ENCODE measurements at places on chromosomes 2 and 18.

- no peak for DNase-seq
Measured at GRCh38 chr18:55245211-55245614, 286.0 kb upstream of the CCDC68 start.

DNA sequence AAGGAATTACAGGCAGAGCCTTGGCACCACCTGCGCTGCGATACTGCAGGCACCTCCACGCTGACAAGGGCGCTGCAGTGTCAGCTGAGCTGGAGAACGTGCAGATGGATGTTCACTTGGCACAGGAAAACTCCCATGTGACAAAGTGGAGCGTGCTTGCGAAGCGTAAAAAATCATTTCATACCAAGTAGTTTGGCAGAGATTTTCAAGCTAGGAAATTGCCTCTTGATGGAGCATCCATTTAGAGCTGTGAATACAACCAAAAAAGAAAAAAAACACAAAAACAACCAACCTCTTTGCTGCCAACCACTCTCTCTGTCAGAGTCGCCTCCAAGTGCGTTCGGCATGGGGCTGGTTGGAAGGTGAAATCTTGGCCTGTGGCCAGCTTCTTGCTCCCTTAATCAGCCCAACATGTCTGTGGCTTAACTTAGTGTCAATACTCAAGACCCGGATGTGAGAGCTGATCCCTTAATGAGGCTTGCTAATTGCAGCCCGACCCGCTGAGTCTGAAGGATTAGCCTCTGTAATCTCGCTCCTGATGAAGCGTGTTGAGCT lies 38.1 kb downstream of the ACOXL start:
- no peak for DNase-seq

DNA sequence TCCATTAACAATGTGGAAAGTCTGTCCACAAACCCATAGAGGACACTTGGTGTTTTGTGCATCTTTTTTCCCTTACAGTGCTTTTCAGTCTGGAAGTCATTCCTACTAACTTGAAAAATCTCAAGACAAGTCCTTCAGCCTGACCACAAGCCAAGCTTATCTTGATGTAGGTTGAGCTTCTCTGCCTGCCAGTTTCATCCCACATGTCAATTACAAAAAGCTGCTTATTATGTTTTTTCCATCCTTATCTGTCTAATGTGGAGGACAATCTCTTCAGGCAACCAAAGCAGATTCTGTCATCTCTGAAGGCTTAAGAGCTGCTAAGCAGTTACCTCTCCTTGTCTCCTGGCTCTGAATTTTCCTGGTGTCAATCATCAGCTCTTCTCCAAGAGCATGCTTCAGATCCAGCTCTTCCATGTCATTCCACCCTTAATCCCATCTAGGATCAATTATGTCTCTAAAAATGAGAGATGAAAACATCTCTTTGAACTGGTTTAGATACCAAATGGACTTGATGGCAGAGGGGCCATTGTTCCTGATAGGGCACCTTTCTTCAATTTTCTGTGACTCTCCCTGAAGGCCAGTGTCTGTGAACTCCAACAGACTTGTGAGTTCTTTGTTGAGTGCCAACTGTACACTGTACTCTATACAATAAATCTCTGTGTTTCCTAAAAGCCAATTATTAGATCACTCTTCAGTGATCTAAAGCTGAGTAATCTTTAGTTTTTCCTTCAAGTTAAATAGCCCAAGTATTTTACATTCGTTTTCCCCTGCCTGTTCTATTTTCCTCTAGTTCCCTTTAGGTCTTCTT lies 208.6 kb downstream of the RBM43 start:
- no peak for DNase-seq

GRCh38 chr2:195737511-195738325 lies 80.7 kb downstream of the SLC39A10 start:
- no peak for DNase-seq

DNA sequence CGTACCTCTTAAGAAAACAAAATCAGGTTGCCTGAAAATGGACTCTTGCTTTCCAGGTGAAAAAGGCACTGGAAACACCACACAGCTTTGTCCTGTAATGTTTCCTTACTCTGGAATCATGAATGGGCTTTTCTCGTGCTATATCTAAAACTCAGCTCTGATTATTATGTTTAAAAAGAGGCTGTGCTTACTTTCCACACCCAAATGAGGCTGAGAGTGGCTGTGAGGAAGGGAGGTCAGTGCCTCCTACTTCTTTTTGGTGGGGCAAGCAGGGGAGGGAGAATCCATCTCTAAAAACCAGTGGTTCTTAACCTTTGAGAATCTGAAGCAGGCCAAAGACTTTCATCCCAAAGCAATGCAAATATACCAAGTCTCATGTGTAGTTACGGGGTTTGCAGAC lies 148.6 kb downstream of the FAM210A start:
- no peak for DNase-seq
